AG09319 (cell line): ENCODE measurements at places on chromosomes 13 and 19.

DNA sequence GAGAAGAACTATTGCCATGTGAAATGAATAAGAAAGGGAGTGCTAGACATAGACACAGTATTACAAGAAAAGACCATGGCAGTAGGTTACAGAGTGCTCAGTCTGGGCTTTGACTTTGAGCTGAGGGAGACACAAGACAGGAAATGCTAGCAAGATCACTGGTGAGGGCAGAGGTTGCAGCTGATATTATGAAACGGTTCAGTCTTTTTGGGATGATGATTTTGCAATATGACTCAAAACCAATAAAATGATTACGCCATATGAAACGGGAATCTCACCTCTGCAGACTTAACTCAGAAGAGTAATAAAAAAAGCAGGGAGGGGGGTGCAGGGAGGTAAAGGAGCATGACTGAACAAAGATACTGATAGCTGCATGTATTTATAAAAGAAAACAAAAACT lies 123.1 kb downstream of the RBM26 start:
- no peak for DNase-seq

DNA sequence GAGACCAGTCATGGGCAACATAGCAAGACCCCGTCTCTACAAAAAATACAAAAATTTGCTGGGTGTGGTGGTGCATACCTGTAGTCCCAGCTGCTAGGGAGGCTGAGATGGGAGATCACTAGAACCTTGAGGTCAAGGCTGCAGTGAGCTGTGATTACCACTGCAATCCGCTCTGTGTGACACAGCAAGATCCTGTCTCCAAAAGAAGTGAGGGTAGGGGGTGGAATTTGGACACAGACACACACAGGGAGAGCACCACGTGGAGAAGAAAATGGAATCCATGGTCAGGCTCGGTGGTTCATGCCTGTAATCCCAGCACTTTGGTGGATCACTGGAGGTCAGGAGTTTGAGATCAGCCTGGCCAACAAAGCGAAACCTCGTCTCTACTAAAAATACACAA lies 8.7 kb downstream of the TNFSF9 start:
- DNase-seq, result no peak

- DNase-seq, result no peak
Observed at GRCh38 chr13:46232281-46232680, 20.6 kb downstream of the LRRC63 start.

GRCh38 chr13:40813667-40814454 lies 24.4 kb downstream of the SLC25A15 start:
- no peak for DNase-seq

DNA sequence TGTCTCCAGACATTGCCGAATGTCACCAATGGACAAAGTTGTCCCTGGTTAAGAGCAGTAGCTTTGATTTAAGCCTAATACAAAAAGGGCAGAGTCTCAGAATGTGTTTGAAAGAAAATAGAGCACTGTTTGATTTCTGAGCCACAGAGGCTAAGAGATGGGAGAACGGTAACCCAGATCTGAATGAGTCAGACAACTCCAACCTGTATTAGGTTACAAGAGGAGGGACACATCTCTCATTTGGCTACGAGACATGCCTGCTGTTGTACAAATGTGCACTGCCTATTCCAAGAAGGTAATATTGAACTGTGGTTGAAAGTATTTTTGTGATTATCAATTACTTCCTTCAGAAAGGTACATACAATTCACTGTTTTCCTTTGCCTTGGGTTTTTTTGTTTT lies 4.9 kb upstream of the HSPH1 start:
- DNase-seq, result no peak

DNA sequence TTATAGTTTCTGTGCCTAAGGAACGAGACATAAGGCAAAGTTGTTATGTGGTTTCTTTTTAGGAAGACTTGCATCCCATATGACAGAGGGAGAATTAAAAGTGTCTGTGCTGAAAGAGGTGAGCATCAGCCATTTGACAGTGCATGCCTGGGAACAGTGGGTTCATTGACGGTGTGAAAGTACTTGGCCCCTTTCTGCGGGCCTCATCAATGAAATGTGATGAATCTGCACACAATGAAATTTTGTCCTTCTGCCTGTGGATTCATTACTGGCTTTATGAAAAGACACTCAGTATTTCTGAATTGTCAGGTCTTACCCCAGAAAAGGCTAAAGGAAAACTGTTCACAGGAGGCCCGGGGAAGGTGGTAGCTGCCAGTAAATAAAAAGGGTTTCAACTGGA lies 295.8 kb downstream of the FOXO1 start:
- no peak for DNase-seq

DNA sequence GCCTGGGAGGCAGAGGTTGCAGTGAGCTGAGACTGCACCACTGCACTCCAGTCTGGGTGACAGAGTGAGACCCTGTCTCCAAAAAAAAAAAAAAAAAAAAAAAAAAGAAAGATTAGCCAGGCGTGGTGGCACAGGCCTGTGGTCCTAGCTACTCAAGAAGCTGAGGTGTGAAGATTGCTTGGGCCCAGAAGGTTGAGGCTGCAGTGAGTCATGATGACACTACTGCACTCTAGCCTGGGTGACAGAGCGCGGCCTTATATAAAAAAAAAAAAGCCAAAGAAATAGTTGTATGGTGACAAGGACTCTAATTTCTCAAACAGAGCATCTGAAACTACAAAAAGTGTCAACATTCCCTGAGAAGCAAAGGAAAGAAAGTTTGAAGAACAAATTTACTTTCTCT lies 3.4 kb downstream of the PBX4 start:
- no peak for DNase-seq

GRCh38 chr13:39362652-39363381 lies 240.2 kb downstream of the LHFPL6 start:
- no peak for DNase-seq

- no peak for DNase-seq
Observed at GRCh38 chr19:8639821-8640401, 9.5 kb downstream of the NFILZ start.

DNA sequence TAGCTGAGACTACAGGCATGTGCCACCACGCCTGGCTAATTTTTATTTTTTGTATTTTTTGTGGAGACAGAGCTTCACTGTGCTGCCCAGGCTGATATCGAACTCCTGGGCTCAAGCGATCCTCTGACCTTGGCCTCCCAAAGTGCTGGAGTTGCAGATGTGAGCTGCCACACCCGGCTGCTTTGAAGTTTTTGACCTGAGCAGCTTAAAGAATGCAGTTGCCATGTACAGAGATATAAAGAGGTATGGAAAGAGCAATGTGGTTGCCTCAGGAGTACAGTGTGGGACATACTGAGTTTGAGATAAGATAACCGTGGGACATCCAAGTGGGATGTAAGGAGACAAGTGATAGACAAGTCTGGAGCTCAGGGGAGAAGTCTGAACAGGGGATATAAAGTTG lies 82.7 kb upstream of the LSM14A start:
- no peak for DNase-seq

DNA sequence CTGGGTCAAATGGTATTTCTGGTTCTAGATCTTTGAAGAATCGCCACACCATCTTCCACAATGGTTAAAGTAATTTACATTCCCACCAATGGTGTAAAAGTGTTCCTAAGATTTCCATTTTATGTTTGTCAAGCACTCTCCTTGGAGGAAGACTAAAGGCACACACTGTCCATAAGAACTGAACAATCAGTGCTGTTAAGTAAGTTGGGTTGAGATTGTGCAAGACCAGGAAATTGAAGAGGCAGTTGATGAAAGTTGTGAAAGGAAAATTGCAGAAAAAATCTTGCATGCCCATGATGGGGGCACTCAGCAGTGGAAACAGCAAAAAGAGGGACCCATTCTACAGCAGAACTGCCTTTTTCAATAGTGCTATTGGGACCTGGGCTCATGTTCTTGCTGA lies 323.6 kb downstream of the DLEU7 start:
- no peak for DNase-seq

DNA sequence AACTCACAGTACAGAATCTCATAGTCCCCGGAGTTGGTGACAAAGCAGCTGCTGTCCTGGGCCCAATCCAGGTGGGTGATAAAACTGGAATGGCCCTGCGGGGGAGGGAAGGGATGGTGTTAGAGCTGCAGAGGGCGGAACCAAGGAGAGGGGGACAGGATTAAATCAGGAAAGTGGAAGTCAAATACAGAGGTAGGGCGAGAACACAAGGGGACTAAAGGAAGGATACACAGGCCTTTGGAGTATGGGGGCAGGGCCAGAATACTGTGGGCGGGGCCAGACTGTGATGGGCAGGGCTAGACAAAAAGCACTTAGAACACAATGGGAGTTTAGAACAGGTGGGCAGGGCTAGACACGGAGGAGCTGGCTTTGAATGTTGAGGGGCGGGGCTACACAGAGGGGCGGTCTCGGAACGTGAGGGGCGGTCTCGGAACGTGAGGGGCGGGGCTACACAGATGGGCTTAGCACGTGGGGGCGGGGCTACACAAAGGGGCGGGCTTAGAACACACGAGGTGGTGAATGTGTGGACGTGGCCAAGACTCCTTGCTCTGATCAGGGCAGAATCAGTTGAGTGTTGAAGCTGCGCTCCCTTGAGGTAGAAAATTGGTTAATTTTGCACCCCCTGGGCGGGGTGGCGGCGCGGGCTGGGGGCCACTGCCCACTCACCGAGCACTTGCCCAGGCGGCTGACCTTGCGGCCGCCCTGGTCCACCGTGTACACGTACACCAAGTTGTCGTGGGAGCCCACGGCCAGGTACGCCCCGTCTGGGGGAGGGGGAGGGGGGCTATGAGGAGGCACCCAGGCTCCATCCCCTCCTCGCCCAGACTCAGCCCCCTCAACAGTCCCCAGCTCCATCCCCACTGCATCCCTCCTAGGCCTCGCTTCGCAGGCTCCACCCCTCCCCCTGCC lies 14.0 kb upstream of the GPR4 start:
- DNase-seq, result no peak

DNA sequence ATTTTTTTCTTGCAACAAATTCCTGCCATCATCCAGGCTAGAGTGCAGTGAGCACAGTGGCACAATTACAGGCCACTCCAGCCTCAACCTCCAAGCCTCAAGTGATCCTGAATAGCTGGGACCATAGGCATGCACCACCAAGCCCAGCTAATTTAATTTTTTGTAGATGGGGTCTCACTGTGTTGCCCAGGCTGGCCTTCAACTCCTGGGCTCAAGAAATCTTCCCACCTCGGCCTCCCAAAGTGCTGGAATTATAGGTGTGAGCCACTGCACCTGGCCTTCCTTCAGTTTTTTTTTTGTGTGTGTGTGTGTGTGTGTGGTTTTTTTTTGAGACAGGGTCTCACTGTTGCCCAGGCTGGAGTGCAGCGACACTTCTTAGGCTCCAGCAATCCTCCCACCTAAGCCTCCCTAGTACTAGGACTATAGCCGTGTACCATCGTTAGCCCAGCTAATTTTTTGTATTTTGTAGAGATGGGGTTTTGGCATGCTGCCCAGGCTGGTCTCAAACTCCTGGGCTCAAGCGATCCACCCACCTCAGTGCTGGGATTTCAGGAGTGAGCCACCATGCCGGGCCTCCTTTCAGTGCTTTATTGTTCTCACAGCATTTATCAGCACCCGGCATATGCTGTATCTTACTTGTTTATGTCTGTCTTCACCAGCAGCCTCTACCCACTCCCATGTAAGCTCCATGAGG lies 5.9 kb upstream of the SRRM5 start:
- DNase-seq, result no peak

- no peak for DNase-seq
Observed at GRCh38 chr19:53131727-53132126, 983 bp downstream of the ZNF415 start.

- no peak for DNase-seq
Observed at GRCh38 chr19:17997969-17998826, 9.8 kb upstream of the ARRDC2 start.

DNA sequence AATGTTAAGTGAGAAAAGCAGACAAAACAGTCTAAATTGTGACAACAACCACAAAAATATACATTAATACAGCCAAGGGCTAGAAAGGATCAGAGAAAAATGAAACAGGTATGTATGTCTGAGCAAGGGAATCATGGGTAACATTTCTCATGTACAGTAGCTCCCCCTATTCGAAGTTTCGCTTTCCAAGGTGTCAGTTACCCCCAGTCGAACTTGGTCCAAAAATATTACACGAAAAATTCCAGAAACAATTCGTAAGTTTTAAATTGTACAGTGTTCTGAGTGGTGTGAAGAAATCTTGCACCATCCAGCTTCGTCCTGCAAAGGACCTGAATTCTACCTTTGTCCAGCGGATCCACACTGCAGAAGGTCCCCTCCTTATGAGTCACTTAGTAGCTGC lies 1.8 kb upstream of the RNASEH2B start:
- DNase-seq, result no peak

GRCh38 chr13:112969692-112970338 lies 801 bp downstream of the MCF2L start:
- no peak for DNase-seq

DNA sequence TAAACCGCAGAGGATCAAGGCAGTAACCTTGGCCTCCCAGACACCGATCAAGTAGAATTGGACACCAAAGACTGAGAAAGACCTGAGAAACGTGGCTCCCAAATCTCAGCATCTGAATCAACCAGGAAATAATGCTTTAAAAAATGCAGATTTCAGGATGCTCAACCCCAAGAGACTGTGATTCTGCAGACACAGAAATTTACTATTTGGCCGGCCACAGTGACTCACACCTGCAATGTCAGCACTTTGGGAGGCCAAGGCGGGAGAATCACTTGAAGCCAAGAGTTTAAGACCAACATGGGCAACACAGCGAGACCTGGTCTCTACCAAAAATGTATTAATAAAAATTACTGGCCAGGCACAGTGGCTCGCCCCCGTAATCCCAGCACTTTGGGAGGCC lies 6.2 kb downstream of the ABCC4 start:
- no peak for DNase-seq

- DNase-seq, result no peak
Observed at GRCh38 chr19:46299695-46300094, 2.9 kb downstream of the HIF3A start.

DNA sequence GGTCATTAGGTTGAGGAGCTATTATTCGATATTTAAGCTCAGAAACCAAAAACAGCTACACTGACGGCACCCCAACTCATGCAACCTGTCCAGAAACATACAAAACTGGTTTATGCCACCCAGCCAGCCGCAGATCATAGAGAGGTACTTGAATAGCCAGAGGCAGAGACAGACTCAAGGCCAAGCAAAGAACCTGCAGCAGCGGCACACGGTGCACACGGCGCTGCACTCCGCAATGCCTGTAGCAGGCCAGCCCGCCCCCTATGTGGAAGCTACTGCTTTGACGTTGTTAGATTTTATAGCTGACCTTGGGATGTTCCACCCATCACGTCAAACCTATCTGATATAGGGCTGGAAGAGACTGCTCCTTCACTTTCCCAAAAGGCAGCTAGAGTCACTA lies 11.9 kb upstream of the DHRS12 start:
- DNase-seq, result no peak
